Right lung (tissue), 10 donors: ENCODE measurements at places on chromosomes 6 and 20.

GRCh38 chr6:137957471-137957870, 90.4 kb downstream of the TNFAIP3 start:
- DNase-seq: no peak

GRCh38 chr20:3452136-3452535, 18.7 kb upstream of the ATRN start:
- no peak for DNase-seq

GRCh38 chr6:72798196-72798595, 176.3 kb downstream of the KCNQ5 start:
- no peak for DNase-seq

GRCh38 chr6:125994670-125995488, 8.5 kb downstream of the TRMT11 start:
- DNase-seq: no peak

DNA sequence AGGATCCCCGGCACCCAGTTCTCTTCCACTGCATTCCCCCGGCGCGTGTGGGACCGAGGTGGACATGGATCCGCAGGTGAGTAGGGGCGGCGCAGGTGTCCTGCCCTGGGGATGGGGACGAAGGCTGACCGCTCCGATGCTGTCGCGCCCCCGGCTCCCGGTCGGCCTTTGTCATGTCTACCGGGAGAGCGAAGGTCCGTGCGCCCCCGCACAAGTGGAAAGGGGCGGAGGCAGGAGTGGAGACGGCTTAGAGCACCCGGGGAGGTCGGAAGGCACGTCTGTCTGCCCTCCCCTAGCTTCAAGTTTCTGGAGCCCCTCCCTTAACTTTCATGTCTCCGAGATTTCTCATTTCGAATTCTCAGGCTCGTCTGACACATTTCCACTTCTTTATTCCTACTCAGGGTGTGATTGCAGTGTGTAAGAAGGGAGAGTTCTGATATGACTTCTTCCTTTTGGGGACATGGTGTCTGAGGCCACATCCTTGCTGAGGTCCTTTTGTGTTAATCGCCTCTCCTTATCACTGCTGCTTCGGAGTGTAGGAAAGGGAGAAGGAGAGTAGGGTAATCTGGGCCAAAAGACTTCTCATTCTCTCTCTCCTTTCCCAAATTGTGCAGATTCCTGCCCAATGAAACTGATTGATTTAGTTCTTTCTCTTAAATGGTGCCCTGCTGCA, 435 bp downstream of the KIFC1 start:
- no peak for DNase-seq

GRCh38 chr6:30656513-30656912, 9.6 kb downstream of the C6orf136 start:
- no peak for DNase-seq

DNA sequence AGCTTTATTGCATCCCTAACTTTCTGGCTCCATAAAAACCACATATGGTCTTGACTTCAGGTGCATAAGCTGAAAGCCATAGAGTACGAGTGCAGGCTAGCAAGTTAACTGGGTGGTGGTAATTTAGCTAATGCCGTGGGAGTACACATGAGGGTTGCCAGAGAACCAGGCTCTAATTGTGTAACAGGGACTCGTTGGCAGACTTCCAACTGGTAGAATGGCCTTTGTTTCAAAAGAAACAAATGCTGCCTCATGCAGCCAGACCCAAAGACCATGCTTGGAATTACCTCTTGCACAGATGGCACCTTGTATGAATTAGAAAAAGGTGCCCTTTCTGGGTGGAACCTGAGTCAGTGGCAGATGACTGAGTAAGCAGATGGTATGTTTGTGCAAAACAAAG, 73.2 kb downstream of the LY86 start:
- DNase-seq: peak; percentile 59

DNA sequence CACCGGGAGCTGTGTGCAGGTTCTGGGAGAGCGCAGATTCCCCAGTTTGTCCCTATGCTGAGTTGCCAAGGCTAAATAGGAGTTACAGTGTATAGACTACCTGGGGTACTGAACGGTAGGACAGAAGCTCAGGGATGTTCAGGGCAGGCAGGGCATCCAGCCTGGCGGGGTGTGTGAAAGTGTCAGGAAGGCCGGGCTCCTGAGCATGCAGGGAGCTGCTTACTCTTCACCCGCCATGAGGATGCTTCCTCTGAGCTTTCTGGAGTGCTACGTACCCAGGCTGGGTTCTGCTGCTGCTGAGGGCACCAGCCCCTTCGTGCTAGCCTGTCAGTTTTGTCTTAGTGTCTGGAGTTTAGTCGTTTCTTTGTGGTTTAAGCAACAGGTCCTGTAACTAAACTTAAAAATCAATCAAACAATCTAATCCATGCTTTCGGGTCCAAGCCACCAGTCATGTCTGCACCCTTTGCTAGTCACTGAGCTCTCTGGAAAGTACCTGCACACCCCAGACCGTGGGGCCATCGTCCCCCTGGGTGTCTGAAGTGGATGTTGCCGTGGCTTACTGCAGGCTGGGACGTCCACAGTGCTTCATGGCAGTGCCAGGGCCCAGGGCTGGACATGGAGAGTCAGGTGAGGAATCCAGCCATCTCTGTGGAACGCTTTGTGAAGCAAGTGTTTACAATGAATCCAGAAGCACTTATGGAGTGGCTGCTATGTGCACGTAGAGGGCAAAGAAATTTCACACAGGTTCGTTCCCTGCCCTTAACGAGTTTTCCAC, 220.3 kb upstream of the SNX9 start:
- no peak for DNase-seq

DNA sequence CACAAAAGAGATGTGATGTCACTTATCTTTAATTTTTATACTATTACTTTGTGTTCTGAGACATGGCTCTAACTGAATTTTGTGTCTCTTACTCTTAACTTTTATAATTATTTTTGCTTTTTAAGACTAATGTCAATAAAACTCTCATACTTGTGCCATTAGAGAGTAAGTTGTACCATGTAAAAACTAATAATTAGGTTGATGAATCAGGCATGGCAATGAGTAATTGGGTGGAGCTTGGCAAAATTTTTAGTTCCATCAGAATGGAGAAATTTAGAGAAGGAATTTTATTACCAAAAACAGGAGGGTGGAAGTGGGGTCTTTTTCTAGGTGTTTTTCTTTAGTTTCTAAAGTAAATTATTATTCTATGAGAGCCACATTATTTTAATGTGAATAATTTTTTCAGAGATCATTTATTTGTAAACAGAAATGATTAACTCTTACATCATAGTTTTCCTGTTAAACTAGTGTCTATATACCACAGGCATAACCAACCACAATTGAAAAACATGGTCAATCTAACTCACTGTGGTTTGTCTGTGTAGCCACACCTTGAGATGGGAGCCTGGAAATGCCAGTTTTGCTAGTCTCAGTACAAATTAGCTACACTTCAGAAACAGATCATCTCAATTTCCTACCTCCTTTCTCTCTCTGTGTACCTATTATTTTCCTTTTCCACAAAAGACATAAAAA, 51.8 kb downstream of the ELOVL4 start:
- no peak for DNase-seq

DNA sequence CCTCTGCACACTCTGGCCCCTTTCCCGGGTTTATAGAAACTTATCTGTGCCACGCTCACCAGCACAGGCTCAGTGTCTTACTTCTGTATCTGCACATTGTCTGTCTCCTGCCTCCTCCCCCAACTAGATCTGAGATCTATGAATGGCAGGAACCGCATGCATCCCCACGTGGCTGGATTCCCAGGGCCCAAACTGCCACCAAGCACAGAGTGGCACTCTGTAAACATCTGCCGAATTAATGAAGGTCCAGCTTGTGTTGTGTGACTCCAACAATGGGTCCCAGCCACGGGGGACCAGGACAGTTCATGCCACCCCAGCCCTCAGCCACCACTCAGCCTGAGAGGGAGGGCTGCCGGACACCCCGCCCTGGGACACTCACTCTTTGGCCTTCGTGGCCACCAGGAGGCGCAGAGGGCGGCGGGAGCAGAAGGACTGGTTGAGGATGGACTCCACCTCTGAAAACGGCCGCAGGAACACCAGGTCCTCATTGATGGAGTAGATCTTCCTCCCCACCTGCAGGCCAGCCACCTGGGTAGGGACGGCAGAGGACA, 171.1 kb downstream of the PREX1 start:
- DNase-seq: no peak

DNA sequence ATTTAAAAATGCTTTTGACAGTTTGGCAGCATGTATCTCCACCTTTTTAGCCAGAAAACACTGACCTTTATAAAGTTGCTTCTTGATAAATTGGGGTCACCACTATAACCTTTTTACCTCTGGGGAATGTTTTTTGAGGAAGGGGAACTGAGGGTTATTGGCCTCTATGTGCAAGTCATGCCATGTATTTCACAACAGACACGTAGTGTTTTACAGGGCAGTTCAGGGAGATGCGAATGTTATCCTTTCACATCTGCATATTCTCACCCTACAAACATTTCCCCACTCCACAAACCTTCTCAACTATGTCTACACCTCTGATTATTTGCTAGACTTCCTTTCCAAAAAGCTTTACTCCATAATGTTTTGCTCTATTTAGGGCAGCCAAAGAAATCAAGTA, 17.0 kb upstream of the SLA2 start:
- no peak for DNase-seq

- peak; percentile 80 for DNase-seq
Observed at GRCh38 chr20:47568019-47568418, 66.3 kb downstream of the NCOA3 start.

GRCh38 chr20:16385891-16386290, 187.4 kb downstream of the KIF16B start:
- no peak for DNase-seq

GRCh38 chr6:102813489-102814275, 1420.2 kb downstream of the GRIK2 start:
- DNase-seq: no peak

GRCh38 chr20:4007383-4008025, 7.9 kb downstream of the RNF24 start:
- DNase-seq: no peak

GRCh38 chr20:61805781-61806180, 259.9 kb downstream of the TAF4 start:
- DNase-seq: no peak
